NCI-H2171 (cell line): ENCODE measurements at places on chromosomes 6 and 20.
A peak's percentile ranks its signal among the peaks of the same experiment; 100 is the strongest.

- DNase-seq: no peak
Measured at GRCh38 chr20:41081276-41081814, 52.7 kb downstream of the TOP1 start.

DNA sequence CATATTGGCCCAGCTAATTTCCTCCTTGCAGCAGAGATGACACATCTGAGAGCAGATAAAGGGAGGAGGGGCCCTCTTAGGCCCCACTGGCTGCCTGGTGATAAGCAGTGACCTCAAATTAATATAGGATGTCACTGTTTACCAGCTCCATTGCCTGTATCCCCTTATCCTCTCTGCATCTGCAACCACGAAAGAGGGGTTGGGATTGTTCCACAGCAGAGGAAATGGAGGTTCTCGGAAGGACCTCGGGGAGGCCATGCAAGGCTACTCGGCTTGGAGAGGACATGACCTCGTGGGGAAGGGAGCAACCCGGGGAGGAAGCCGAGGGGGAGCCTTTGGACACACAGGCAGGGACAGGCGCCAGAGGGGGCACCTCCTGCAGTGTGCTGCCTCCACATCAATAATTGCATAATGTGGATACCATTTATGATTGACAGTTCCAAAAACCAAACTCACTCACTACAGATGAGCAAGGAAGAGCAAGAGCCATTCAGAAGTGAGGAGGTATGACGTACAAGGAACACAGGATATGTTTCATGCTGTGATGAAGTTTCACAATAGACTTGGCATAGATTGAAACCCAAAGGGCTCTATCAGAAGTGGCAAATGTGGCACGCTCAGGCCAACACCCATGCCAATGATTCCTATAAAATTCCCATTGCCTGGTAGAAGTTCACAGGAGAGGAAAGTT lies 177.2 kb upstream of the RNF24 start:
- no peak for DNase-seq

DNA sequence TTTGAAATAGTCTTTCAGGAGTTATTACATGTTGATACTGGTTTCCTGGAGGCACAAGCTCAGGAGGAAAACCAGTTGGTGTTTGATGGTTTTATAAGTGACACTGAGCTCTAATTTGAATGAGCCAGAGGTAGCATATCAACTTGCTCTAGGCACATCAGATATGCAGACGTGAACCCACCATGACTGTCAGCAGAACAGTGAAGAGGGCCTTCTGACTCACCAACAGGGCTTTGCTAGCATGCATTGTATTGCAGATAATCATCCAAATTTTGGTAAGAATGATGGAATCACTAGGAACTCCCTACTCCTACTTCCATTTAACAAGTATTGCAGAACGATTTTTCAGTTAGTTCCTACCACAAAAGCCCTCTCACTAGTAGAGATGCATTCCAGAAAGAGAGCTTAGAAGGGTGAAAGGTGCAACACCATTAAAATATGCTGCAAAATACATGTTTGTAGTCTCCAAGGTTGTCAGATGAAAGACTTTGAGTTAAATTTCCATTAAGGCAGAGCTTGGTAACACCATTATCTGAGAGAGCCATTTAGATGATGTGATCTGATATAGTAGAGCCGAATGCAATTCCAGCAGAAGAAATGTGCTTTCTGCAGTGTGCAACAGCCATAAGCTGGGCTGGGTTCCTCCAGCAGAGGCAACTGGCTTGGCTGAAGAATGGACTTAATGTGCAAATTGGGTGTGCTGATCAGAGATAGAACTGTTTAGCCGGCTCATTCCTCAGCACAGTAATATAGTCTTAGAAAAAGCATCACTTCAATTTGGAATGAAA lies 968.7 kb upstream of the ADGRB3 start:
- no peak for DNase-seq

GRCh38 chr6:159095616-159096015 lies 50.8 kb upstream of the TAGAP start:
- no peak for DNase-seq

GRCh38 chr6:1103945-1104623 lies 207.8 kb upstream of the FOXQ1 start:
- DNase-seq: no peak

GRCh38 chr6:44097782-44098317 lies 29.4 kb downstream of the MRPL14 start:
- DNase-seq: no peak

DNA sequence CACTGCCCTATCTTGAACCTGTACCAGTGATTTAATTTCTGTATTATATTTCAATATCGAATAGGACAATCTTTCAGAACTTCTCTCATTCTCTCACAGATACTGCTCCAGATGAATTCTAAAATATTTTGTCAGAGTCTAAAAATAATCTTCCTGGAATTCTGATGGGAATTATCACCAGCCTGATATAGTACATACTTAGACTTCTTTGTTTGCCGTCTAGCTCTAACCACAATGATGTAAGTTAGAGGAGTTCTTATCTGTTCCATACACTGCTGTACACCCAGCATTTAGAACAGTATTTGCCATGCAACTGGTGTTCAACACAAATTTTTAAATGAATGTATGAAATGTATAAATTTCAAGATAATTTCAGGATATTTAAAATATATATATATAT lies 1.3 kb upstream of the HUS1B start:
- no peak for DNase-seq

- no peak for DNase-seq
Measured at GRCh38 chr20:10221021-10221420, 2.4 kb downstream of the SNAP25 start.

- DNase-seq: no peak
Measured at GRCh38 chr6:26232940-26233648, 131.9 kb upstream of the BTN3A2 start.

GRCh38 chr20:45470262-45470931 lies 844 bp downstream of the WFDC2 start:
- peak; percentile 4 for DNase-seq

- DNase-seq: no peak
Measured at GRCh38 chr6:29666826-29667130, 9.9 kb downstream of the MOG start.

- no peak for DNase-seq
Measured at GRCh38 chr6:12047304-12047703, 35.2 kb downstream of the HIVEP1 start.

DNA sequence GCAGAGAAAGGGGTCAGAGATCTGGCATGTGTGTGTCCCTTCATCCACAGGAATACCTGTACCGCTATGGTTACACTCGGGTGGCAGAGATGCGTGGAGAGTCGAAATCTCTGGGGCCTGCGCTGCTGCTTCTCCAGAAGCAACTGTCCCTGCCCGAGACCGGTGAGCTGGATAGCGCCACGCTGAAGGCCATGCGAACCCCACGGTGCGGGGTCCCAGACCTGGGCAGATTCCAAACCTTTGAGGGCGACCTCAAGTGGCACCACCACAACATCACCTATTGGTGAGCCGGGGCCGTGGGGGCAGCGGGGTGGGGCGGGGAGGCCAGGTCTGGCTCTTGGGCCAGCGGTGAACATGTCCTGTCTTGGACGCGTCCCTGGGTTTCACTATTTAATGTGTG lies 1.1 kb downstream of the MMP9 start:
- no peak for DNase-seq

DNA sequence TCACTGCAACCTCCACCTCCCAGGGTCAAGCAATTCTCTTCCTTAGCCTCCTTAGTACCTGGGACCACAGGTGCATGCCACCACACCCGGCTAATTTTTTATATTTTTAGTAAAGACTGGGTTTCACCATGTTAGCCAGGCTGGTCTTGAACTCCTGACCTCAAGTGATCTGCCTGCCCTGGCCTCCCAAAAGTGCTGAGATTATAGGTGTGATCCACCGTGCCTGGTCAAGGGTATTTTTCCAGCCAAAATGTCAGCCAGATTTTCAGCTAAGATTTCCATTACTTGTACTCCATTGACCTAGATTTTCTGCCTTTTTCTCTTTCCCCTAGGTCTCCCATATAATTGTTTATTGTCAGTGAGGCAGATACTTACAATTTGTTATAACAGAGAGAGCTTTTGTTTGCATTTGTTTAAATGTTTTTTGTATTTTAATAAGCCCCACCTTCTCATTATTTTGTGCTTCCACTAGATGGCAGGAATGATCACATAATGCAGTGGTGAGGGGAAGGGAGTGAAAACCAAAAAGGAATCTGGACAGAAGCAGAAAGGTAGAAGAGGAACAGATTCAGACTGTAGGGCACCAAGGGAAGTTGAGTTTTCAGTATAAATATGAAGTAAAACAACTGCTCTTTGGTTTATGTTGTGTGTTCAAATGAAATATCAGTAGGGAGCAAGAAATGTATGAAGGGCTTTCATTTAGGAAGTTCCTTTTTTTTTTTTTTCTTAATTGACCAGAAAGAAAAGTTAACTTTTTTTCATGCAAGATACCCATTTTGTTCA lies 29.7 kb downstream of the RPF2 start:
- peak; percentile 35 for DNase-seq

DNA sequence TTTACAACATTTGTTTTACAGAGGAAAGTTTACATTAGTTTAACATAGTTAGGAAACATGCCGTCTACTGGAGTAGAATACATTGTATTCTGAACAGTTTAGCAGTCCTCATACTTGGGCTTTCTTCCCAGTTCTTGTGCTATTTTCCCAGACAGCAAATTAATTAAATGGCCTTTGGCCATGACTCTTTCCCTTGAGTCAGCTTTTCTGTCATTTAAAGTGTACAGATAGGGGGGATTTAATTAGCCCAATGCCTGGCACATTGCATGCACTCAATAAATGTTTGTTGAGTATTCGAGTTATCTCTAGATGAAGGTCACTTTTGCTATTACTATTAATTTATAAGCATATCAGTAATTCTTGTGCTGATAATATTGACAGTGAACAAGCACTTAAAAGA lies 1.6 kb downstream of the TMEM244 start:
- no peak for DNase-seq

DNA sequence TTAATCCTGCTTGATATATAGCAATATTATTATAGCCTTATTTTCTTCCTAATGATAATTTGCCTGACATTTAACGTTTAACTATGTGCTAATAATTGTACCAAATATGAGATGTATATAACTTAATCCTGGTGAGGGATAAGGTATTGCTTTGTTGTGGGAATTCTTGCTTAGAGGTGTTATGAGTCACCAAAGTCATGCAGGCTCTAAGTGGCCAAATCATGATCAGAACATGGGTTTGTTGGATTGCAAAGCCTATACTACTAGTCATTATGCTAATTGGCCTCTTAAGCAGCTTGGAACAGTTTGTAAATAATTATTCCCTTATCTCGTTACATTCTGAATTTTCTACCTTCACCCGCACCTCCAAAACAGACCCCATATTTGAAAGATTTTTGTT lies 21.9 kb upstream of the C6orf141 start:
- DNase-seq: no peak

- no peak for DNase-seq
Measured at GRCh38 chr6:94510877-94511276, 1066.5 kb upstream of the MANEA start.

GRCh38 chr6:13234130-13234529 lies 94.2 kb downstream of the TBC1D7 start:
- DNase-seq: no peak

GRCh38 chr6:85580118-85580877 lies 13.4 kb downstream of the SNX14 start:
- no peak for DNase-seq

- DNase-seq: no peak
Measured at GRCh38 chr6:56026455-56027180, 151.2 kb upstream of the BMP5 start.

DNA sequence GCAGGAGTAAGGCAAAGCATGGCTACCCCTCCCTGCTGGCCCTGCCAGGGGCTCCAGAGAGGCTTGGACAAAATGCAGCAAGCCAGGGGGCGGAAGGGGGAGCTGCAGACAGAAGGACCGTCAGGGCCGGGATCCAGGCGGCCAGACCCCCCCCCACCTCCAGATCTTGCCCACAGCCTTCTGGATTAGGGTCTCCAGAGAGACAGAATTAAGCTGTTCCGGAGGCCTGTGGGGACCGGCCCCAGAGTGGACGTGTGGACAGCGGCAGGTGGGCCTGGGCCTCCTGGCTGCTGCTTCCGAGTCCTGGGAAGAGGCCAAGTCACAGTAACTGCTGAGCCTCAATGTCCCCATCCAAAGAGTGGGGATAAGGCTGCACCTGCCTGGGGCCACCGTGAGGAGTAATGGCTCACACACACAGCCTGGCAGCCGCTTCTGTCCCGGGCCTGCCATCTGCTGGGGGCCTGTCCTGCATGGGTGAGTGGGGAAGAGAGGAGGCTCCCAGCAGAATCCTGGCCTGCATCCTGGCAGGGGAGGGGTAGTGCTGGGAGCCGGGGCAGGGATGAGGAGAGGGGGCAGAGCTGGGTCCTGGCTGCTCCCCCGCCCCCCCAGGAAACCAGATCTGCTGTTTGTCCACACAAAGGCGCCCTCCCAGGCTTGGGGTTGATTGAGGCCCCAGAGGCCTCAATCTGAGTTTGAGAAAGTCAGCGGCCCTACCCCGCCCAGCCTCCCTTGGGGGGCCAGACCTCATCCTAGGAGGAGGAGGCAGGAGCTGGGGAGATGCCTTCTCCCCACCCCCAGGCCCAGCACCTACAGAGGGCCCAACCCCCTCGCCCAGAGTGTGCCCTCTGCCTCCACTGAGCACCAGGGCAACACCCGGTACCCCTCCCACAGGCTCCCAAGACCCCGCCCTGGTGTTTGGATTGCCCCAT lies 3.9 kb downstream of the LAMA5 start:
- DNase-seq: peak; percentile 56

DNA sequence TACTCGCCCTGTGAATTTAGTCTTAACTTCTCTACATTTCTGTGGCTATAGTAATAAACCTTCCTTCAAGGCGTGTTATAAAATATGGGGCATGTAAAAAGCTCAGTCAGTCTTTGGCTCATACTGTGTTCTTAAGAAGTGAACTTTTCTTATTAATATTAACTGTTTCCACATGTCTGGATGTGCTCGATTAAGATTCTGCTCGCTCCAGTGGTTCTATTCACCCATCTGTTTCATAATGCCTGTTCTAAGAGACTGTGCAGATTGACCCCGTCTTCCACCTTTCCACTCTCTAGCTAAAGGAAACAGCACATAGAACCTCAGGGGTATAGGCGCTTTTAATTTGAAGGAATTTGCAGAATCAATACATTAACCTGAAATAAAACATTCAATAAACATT lies 99.9 kb downstream of the L3MBTL3 start:
- DNase-seq: no peak

- no peak for DNase-seq
Measured at GRCh38 chr20:33725607-33726264, 5.6 kb upstream of the PXMP4 start.

- DNase-seq: no peak
Measured at GRCh38 chr20:49559411-49560081, 8.4 kb downstream of the PTGIS start.
